Islet precursor cell (in vitro differentiated cells): ENCODE measurements at places on chromosomes 7 and 10.

GRCh38 chr10:77613476-77614130, 24.0 kb downstream of the KCNMA1 start:
- no peak for DNase-seq

- peak; percentile 63 for DNase-seq
Measured at GRCh38 chr10:1476455-1476803, 260.9 kb downstream of the ADARB2 start.

GRCh38 chr10:86830043-86830591, 73.7 kb downstream of the BMPR1A start:
- DNase-seq = no peak

- peak; percentile 60 for DNase-seq
Measured at GRCh38 chr7:118195837-118196474, 12.0 kb downstream of the LSM8 start.

GRCh38 chr10:86127274-86127819, 239.2 kb downstream of the GRID1 start:
- DNase-seq = no peak

DNA sequence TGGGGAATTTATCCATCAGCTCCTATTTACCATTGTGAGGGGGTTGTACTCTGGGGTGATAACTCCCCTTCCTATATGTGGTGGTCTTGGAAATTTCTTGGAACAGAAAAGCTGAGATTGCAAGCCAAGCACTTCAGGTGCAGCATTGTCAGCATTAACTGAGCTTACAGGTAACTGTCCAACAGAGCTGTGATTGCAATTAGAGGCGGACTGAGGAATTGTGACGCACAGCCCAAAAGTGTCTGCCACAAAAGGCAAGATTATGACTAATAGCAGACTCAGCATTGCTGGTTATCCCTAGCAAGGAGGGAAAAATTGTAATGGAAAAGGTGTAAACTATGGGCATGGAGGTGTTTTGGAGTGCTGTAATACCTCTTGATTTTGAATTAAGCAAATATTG, 126.1 kb upstream of the AGR3 start:
- DNase-seq = no peak

GRCh38 chr7:115230882-115231571, 309.1 kb downstream of the MDFIC start:
- peak; percentile 60 for DNase-seq

DNA sequence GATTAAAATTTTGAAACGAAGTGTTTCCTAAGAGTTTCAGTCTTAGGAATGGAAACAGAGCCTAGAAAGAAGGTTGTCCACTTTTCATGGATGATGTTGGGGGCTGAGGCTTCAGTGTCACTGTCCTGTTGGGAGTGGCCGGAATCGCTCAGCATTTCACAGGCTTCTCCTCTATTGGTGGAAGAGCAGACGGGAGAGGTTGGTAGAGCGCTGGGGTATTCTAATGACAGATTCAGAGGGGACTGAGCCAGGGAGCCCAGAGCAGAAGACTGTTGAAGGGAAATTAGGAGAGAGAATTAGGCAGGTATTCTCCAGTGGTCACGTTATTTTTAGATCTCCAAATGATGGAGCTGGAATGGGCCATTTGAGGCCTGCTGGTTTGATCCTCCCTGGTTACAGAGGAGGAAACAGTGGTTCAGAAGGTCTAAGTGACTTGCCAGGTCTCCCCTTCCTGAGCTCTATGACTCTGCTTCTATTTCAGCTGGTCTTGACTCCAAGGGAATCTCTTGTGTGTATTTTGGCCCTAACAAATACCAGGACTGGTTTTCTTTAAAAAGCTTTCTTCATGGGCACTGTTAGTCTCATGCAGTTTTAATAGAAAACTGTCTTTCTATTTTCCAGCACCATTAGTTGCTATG, 35.7 kb upstream of the EEPD1 start:
- DNase-seq = no peak

GRCh38 chr10:50511492-50512213, 112.1 kb downstream of the SGMS1 start:
- no peak for DNase-seq

- no peak for DNase-seq
Measured at GRCh38 chr10:93907059-93907458, 13.3 kb downstream of the SLC35G1 start.

- DNase-seq = peak; percentile 87
Measured at GRCh38 chr7:94375691-94376090, 19.0 kb upstream of the COL1A2 start.

DNA sequence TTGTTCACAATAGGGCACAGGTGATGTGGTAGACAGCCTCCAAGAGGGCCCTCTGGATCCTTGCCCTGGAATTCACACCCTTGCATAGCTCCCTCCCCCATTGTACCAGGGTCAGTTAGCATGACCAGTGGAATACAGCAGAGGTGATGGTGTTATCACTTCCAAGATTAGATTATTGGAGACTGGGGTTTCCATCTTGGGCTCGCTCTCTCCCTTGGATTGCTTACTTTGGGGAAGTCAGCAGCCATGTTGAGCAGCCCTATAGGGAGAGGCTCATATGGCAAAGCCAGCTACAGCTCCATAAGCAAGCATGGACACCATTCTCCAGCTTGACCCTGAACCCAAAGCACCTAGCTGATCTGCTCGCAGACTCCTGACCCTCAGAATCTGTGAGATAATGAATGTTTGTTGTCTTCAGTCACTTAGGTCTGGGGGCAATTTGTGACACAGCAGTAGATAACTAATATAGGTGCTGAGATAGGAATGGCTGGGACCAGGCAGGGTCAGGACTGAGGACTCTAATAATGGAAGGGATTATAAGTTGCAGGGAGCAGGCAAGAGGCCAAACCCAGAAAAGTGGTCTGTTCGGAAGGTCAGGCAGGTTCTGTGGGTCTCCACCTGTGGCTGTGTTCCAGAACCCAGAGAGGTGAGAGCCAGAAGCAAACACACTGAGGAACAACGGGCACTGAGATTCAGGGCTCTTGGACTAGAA, 22.9 kb downstream of the TBXAS1 start:
- no peak for DNase-seq

GRCh38 chr7:117401293-117402002, 25.8 kb downstream of the ASZ1 start:
- DNase-seq = peak; percentile 60

DNA sequence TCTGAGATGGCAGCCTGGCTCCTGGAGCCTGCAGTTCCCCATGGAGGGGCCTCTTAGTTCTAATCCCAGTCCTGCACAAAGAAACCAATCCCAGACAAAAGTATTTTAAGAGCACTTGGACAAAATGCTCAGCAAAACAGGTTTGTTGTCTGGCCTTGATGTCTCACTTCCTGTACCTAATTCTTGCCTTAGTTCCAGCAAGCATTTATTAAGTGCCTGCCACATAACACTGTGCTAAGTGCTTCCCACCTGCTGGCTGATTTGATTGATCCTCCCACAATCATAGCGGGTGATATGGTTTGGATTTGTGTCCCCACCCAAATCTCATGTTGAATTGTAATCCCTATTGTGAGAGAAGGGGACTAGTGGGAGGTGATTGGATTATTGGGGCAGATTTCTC, 65.7 kb upstream of the HABP2 start:
- no peak for DNase-seq

- no peak for DNase-seq
Measured at GRCh38 chr7:98913612-98914011, 35.3 kb downstream of the TRRAP start.

GRCh38 chr10:24039315-24039714, 169.6 kb upstream of the KIAA1217 start:
- no peak for DNase-seq

- DNase-seq = no peak
Measured at GRCh38 chr7:115363916-115364315, 442.0 kb downstream of the MDFIC start.

GRCh38 chr10:110547139-110547761, 20.2 kb upstream of the SMC3 start:
- no peak for DNase-seq

GRCh38 chr7:45684910-45685618, 110.9 kb downstream of the ADCY1 start:
- peak; percentile 50 for DNase-seq

GRCh38 chr7:44380831-44381493, 55.6 kb upstream of the CAMK2B start:
- peak; percentile 50 for DNase-seq

DNA sequence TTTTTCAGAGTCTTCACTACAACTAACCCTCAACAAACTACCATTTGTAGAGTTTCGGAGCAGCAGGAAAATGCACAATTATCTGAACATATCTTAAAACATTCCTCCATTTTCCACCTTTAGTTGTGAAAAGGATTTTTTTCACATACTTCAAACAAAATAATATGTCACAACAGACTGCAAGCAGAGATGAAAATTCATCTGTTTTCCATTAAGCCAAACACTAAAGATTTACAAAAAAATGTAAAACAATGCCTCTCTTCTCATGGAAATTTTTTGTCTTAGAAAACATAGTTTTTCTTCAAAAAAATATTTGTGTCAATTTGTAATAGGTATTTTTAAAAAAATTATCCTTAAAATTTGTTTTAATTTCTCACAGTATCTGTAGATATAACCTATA, 98.9 kb downstream of the ARHGAP12 start:
- no peak for DNase-seq

- DNase-seq = no peak
Measured at GRCh38 chr7:141039376-141039775, 24.6 kb upstream of the MRPS33 start.

DNA sequence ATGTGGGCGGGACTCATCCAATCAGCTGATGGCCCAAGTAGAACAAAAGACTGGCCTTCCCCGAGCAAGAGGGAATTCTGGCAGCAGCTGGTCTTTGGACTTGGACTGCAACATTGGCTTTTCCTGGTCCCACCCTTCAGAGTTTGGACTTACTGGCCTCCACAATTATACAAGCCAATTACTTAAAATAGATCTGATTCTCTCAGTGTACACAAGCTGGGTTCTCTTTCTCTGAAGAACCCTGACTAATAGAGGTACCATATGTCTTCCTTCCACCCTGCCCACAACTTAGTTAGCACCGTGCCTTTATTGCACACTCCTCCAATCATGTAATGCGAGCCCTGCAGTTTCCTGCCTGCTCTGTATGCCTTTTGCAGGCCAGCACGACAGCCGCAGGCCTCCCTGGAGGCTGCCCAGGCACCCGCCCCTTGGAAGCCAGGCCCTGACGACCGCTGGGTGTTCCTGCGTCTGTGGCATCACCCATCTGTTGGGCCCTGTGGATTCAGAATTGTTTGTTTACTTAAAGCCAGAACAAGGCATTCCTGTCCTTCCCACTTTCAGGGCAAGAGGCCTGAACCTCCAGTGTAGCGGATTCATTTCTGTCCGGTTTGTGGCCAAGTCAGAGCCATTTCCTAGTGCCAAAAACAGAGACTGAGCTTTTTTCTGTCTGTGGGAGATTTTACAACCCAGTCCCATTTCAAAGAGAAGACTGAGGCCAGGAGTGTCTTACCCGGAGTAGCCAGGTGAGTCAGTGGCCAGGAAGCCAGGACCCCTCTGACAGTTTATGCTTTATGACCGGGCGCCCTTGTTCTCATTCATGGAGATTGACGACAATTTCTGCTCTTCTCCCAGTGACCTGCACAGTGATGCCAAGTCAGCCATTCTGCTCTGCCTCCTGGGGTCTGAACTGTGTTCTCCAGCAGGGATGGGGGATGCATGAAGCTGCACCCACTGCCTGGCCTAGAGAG, 968 bp upstream of the INMT start:
- DNase-seq = peak; percentile 77

- no peak for DNase-seq
Measured at GRCh38 chr7:21996641-21997040, 50.9 kb upstream of the CDCA7L start.

DNA sequence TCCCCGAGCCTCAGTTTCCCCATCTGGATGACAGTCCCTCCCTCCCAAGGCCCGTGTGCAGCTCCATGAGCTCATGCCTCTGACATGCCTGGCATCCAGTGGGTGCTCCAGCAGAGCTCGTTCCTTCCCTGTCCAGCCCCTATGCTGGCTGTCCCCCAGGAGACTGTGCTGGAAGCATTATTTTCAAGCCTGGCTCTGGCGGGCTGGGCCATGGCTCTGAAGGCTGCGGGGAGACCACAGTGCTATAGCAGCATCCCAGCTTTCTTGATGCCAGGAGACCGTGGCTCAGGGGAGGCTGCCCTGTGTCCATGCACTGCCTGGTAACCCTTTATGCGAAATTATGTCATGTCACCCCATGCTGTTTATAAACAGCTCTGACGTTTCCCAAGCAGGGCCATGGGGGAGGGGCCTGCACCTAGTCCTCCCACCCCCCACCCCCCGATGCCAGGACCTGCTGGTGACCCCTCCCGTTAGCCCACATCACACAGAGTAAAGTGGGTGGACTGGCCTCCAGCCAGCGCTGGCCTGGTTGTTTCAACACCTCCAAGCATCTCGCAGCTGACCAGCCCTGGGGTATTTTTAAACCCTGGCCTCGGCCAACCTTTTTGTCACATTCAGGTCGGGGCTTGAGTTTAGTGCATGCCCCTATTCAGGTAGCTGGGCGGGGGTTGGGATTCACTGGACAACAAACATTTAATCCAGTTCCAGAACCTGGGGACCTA, 105.9 kb upstream of the ZNF716 start:
- no peak for DNase-seq

GRCh38 chr7:36661135-36661840, 63.0 kb downstream of the AOAH start:
- peak; percentile 89 for DNase-seq

DNA sequence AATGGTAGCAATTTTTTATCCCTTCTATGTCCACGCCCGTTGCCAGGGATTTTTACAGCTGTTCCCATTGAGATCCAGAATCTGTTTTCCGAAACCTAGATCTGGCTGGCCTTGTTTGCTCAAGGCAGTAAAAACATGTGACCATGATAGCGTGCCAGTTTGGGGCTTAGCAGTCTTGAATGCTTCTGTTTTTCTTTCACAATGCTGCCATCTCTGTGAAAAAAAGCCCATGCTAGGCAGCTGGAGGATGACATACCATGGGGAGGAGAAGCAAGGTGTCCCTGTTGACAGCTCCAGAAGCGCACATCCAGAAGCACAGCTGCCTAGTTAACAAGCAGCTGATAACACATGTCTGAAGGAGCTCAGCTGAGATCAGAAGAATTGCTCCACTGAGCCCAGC, 2.2 kb upstream of the ZNF92 start:
- no peak for DNase-seq

GRCh38 chr7:55590517-55591281, 18.4 kb upstream of the VOPP1 start:
- DNase-seq = no peak

DNA sequence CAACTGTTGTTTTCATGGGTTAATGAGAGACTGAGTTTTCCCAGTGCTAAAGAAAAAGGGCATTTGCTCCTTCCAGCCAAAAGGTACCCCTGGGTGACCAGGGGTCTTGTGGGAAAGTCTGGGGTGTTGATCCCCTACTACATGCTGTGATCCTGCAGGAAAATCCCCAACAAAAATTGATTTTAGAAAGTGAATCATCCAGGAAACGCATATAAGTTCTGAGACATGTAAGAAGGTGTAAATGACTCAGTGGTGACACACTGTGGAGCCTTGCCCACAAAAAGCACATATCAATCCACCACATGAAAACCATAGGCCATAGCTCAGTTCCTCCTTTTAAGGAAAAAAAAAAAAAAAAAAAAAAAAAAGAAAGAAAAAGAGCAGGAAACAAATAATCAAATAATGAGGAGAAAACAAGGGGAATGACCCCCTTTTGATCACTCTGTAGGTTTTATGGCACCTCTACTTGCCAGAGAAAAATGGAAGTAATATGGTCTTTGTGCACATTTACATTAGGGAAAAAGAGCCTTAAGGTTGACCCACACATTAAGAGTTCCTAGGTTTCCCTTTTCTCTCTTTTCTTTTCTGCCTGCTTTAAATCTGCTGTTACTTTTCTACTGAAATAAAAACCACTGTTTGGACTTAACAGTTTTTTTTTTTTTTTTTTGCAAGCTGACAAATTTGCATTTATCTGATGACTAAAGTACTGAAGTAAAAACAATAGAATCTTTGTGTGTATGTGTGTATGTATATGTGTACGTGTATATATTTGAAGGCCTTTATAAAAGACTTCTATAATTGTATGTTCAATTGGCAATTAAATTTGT, 386.0 kb downstream of the KIF20B start:
- DNase-seq = no peak
